ENCODE measurements at places on chromosomes 4 and X. TPM values are rescaled to one million over a fixed set of nuclear protein-coding genes. Genes with fewer than 3 reads are reported as not detected.

TMPRSS11D gene
- not detected for total RNA-seq

TMEM47 gene
- 41.8 TPM for total RNA-seq

IL13RA2 gene
- 3.9 TPM for total RNA-seq

PNCK gene
- total RNA-seq = 27.3 TPM

MFAP3L gene
- total RNA-seq = 10.8 TPM

PLRG1 gene
- 56.5 TPM for total RNA-seq

GRPR gene
- 0.74 TPM for total RNA-seq

SPRY1 gene
- total RNA-seq = 16.0 TPM

ERCC6L gene
- 0.74 TPM for total RNA-seq

CDKL2 gene
- 41.8 TPM for total RNA-seq

SCRG1 gene
- 3.0 TPM for total RNA-seq

CLIC2 gene
- 3.4 TPM for total RNA-seq

GPR119 gene
- not detected for total RNA-seq

AREG gene
- total RNA-seq = 0.25 TPM

RAB41 gene
- not detected for total RNA-seq

CXCR3 gene
- total RNA-seq = not detected

DDX53 gene
- not detected for total RNA-seq

HS3ST1 gene
- total RNA-seq = 4.4 TPM

PHEX gene
- total RNA-seq = 0.98 TPM

MYOZ2 gene
- total RNA-seq = under 0.01 TPM

CCDC120 gene
- 3.0 TPM for total RNA-seq

EVC2 gene
- total RNA-seq = 1.2 TPM

MID1IP1 gene
- 16.5 TPM for total RNA-seq

ELOVL6 gene
- 38.1 TPM for total RNA-seq

GAGE12H gene
- total RNA-seq = not detected

TMPRSS11A gene
- total RNA-seq = not detected

PRIMPOL gene
- total RNA-seq = 27.0 TPM

COQ2 gene
- 9.1 TPM for total RNA-seq

GPAT3 gene
- total RNA-seq = under 0.01 TPM

SPANXA2 gene
- total RNA-seq = not detected

GDPD2 gene
- 3.9 TPM for total RNA-seq

AKAP4 gene
- total RNA-seq = not detected

SASH3 gene
- total RNA-seq = 0.49 TPM

DCAF4L1 gene
- under 0.01 TPM for total RNA-seq
